ENCODE measurements at places on chromosomes 12 and 14.

DNA sequence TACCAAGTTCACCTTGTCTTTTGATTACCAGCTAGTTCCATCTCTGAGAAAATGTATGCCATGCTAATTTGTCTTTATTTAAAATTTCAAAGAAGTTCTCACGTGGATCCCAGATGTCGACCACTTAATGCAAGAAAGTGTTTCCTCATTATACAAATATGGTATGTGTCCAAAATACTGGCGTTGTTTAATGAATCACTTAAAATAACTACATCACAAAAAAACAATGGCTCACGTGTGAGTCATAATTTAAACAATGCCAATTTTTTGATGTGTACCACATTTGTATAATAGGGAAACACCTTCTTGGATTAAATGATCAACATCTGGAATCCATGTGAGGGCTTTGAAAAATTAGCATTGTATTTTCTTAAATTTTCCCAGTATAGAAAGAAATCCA, 40.8 kb downstream of the DBX2 start:
- no peak for DNase-seq

DNA sequence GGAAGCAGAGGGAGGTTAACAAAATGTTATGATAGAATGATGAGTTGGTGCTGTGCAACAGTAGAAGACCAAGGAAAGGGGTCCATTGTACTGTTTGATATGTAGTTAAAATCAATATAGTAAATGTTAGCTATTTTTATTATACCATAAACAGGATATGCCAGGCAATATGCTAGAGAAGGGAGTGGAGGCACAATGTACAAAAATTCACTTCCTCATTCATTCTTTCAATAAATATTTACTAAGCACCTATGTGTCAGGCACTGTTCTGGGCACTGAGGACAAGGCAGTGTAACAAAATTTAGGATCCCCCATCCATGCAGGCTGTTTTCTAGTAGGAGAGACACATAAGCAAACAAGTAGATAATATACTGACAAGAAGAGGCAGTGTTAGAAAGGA, 25.0 kb downstream of the FGD6 start:
- DNase-seq: no peak

DNA sequence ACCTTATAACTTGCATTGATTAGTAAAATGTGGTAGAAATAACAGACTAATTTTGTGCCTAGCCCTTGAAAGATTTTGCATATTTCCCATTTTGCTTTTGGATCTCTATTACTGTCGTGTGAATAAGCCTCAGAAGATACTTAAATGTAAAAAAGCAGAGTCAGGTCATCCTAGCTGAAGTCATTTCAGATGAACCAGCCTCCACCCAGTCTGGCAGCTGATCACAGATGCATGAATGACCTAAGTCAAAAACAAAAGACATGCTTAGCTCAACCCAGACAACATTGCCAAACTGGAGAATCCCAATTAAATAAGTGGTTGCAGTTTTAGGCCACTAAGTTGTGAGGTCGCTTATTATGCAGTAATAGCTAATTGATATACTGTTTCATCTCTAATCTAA, 349.9 kb downstream of the C12orf50 start:
- no peak for DNase-seq

GRCh38 chr12:29428633-29429032, 47.7 kb upstream of the ERGIC2 start:
- no peak for DNase-seq

DNA sequence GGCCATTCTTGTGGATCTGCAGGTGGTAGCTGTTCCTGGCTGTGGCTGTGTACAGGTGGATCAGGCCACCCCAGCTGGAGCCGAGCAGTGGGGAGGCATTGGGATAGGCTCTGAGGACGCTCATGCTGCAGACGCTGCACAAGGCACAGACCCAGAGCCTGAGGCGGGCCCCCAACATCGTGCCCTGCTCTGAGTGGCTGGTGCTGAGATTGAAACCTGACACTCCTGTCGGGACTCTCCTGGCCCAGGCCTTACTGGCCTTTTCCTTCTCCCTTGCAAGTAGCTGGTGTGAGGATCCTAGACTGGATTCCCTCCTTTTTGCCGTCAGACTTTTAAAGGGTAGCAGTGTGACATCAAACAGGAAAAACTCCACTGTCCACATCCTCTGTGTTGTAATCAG, at the start of gene FGF23:
TSS of gene FGF23 (minus strand) at position 308 of the 400 bp plus-strand sequence. CDS start at position 178, 130 bp downstream.
- no peak for DNase-seq

GRCh38 chr14:31251028-31251958, 43.7 kb upstream of the HECTD1 start:
- no peak for DNase-seq

DNA sequence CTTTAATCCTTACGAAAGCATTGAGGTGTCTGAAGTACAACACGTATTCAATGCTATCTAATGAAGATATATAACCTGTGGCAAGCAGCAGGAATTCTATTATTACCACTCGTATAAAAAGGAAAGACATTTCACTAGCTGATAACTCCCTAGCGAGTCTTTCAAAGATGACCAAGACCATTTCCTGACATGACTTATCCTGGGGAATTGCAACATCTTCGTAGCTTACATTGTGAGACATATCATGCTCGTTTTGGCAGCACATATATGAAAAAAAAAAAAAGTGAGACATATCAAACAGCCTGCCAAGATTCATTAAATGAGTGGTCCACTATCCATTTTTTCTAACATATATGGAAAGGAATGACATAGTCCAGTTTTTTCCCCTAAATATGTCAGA, 337.0 kb downstream of the FSCB start:
- DNase-seq: no peak

- no peak for DNase-seq
These were observed 771.4 kb downstream of the AACS start for GRCh38 chr12:125836647-125837046.

DNA sequence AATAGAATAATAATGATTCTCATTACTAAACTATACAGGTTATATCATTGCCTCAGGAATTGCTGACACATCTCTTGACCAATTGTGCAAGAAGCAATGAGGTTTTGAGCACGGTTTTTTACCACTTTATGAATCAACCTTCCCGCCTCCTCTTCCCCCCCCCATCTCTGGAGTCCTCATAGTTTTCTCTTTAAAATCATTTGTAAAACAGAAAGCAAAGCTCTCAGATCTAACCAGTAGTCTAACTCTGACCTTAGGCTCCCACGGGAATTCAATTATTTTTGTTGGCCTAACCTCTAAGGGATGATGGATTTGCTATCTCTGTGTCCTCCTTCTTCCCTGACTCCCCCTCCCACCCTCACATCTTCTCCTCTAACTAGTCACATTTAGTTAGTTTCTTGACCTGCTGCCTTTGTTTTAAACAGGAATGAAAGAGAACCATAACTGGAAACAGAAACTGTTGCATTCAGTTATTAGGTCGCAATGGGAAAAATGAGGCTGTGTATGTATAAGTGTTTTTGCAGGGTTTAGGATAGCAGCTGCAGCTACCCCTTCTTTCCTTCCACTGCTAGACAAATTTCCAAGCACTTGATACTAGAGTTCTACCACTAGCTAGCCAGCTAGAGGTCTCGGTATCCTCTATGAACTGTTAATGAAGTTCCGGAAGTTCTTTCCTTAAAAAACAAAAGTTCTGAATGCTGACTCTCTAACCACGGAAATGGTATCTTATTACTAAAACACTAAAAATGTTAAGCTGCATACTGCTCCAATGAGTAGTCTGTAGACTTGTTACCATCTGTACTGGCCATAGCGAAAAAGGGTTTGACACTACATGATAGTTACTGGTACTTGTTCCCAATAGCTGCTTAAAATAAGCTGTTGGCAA, 65.4 kb downstream of the TAOK3 start:
- DNase-seq: no peak

- DNase-seq: no peak
These were observed 319.1 kb downstream of the NPAS3 start for GRCh38 chr14:33257796-33258195.

- no peak for DNase-seq
These were observed 42.1 kb upstream of the GPR132 start for GRCh38 chr14:105107351-105107750.

DNA sequence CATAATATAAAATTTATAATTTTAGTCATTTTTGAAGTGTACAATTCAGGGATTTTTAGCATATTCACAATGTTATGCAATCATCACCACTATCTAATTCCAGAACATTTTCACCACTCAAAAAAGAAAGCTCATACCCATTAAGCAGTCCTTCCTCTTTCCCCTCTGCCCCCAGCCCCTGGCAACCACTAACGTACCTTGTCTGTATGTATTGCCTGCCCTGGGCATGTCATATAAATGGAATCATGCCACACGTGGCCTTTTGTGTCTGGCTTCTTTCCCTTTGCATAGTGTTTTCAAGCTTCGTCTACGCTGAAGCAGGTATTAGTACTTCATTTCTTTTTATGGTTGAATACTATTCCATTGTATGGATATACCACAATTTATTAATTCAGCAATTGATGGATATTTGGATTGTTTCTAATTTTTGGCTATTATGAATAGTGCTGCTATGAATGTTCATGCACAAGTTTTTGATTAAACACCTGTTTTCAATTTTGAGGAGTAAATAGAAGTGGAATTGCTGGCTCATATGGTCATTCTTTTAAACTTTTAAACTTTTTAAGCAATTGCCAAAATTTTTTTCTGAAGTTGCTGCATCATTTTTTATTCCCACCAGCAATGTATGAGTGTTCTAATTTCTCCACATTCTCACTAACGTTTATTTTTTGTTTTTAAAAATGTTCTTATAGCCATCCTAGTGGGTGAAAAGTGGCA, 1.6 kb upstream of the SSTR1 start:
- DNase-seq: no peak

DNA sequence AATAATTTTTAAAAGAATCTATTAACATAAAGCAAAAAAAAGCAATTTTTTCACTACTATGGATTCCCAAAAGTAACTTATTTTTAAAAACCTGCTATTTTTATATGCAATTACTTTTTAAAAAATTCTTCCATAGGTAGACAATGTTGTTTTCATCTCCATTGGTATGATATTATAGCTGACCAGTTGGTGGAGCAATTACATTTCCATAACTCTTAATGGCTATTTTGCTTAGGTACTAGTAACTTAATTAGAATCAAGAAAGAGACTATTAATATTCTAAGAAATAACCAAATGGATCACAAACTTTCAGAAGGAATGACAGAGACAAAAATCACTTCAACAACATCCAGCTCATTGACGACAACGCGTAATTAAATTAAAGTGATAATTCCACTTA, 64.7 kb upstream of the PTCSC3 start:
- no peak for DNase-seq

GRCh38 chr12:53320352-53321195, 836 bp downstream of the AAAS start:
- DNase-seq: no peak

GRCh38 chr14:24135584-24135833, 485 bp upstream of the PSME1 start:
- no peak for DNase-seq

DNA sequence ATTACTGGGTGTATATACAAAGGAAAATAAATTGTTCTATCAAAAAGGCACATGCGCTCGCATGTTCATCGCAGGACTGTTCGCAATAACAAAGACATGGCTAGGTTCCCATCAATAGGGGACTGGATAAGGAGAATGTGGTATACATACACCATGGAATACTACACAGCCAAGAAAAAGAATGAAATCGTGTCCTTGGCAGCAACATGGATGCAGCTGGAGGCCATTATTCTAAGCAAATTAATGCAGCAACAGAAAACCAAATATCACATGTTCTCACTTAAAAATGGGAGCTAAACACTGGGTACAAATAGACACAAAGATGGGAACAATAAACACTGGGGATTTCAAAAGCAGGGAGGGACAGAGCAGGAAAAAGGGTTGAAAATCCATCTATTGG, 58.6 kb downstream of the PKP2 start:
- no peak for DNase-seq

- no peak for DNase-seq
These were observed 6.3 kb upstream of the RIN3 start for GRCh38 chr14:92507174-92507768.

DNA sequence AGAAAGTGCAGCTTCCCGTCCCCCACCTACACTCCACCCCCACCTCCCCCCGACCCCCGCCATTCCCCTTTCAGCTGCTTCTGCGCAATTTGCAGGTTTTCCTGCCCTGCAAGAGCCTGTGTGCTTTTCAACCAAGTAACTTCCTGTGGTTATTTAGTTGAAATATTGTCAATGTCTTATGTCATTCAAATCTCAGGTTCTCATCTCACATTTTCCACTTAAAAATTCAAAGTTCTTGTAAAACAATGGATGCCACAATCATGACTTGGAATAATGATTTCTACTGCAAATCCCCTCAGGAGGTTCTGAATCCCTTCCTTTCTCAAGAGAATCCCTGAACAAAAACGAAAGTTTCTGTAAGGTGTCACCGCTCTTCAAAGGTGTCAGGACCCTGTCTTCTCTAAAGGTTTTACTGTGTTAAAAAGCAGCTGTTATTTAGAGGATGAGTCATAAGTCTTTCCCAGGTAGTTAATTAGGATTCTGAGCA, 31.6 kb downstream of the WBP11 start:
- DNase-seq: peak; percentile 51

GRCh38 chr12:107530701-107531100, 154.9 kb upstream of the PWP1 start:
- DNase-seq: no peak

GRCh38 chr12:107670999-107671643, 14.5 kb upstream of the PWP1 start:
- DNase-seq: no peak

GRCh38 chr14:100147691-100148464, 11.6 kb downstream of the DEGS2 start:
- DNase-seq: no peak

GRCh38 chr12:112973818-112974231, 4.5 kb upstream of the OAS2 start:
- no peak for DNase-seq

DNA sequence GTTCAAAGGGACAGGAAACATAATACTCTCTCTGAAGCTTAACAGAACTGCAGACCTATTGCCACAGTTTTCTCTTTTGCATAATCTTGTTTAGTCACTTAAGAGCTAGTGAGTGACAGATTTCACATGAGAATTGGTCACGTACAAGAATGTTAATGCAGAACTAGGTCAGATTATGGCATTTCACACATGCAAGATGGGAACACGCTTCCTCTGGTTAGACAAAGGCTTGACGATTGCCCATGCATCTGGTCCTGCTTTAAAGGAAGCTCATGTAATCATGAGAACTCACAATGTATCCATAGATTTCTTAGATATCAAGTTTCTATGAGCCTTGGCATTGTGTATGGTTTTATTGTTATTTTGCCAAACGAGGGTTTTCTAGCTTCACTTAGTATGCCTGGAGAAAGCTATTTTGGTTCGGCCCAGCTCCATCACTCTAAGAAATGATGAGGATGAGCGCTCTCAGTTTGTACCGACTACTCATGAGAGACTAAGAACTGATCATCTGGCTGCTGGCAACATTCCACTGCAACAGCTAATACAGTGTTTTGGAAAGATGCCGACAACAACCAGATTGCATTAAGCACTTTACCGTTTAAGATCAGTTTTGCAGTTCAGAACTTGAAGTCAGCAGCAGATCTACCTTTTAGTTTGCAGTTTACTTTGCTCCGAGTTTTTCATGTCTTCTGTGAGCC, 380.0 kb downstream of the DIO2 start:
- no peak for DNase-seq

- no peak for DNase-seq
These were observed 83.6 kb upstream of the USP44 start for GRCh38 chr12:95634622-95635621.

Data from naive thymus-derived CD8-positive, alpha-beta T cell (primary cell).